ENCODE measurements at places on chromosomes 3 and 15.

DNA sequence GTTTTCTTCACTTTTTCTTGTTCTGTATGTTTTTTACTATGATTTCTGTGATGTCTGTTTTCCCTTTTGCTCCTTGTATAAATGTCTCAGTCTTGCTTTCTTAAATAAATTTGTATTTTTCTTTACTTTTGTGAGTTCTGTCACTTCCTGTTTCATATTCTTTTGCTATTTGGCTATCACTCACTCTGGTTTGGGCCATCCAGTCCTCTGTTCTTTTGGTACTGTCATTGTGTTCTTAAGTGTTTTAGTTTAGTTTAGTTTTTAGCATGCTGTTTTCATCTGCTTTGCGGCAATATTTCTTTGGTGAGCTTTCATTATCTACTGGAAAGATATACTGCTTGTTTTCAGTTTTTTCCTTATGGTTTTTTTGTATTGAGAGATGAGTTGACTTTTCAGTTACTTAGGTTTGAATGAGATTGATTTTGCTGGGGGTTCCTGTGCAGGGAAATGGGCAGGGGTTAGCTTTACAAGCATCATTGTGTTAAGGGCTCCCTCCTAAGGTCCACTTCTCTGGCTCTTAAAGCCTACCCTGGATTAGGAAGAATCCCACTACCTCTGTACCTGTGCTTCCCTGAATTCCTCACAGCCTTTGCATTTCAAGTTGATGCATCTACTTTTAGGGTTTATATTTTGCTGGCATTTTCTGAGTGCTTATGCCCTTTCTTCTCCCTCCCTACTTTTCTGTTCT, 35.1 kb downstream of the PDCD6IP start:
- no peak for DNase-seq

- DNase-seq: no peak
Measured at GRCh38 chr15:23422099-23422945, 24.7 kb downstream of the GOLGA6L2 start.

DNA sequence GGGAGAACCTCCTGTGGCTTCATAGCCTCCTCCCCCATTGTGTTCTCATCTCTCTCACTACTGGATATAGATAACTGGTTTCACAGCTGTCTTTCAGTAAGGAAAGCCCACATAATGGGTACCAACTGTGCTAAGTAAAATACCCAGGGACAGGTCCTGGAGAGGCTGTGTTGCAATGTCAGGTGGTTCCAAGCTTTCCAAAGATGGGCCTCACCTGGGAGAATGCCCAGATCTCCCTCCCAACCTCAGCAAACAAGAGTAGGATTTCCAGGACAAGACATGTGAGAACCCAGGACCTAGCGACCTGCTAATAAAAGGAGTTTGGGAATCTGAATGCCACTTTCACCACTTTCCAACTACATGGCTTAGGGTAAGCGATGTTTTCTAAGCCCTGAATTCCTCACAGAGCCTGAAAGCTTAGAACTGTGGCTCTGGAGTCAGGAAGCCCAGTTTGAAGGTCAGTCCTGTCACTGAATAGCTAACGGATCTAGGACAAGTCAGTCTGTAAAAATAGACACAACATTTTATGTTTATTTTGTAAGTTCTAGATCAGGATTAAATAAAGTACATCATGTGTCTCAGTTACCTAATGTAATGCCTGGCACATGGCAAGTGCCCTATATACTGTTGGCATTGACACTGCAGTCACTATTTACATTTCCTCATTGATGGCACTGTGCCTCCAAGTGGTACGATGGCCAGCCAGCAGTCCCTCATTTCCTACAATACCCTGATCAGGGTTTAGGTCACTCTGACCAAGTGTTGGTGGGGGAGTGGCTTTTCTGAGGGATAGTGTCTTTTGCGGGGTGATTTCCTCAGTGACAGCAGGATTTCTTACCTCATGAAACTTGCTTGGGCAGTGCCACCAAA, 11.9 kb downstream of the CERS3 start:
- DNase-seq: no peak

- no peak for DNase-seq
Measured at GRCh38 chr3:169992156-169992555, 25.5 kb downstream of the SEC62 start.

- no peak for DNase-seq
Measured at GRCh38 chr15:58977887-58978286, 9.6 kb upstream of the RNF111 start.

- DNase-seq: no peak
Measured at GRCh38 chr3:165197481-165197800, 1.3 kb upstream of the SLITRK3 start.

GRCh38 chr3:139764069-139764905, 86.5 kb upstream of the NMNAT3 start:
- DNase-seq: no peak

GRCh38 chr15:65921780-65922179, 52.5 kb downstream of the RAB11A start:
- DNase-seq: no peak

DNA sequence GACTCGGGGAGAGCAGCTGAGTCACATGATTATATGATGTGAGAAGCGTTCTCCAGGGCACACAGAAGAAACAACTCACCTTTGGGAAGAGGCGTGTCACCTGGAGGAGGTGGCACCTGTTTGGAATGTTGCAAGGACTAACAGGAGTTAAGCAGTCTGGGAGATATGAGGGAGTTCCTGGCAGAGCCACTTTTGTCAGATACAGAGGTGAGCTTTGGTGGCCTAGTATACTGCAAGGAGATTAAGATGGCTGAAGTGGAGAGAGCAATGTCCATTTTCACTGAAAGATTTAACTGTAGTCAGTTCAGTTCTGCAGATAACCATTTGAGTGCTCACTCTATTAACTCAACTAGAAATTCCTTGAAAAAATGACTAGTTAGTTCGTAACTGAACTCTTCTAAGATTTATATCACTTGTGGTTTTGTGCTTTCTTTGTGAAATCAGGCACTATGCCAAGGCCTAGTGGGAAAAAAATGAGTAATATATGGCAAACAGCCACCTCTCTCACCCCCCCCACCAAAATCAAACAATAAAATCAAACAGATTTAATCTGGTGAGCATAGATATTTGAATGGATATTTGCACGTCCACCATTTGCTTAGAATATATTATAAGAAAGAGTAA, 61.3 kb downstream of the CRYBG3 start:
- DNase-seq: no peak

- DNase-seq: no peak
Measured at GRCh38 chr15:71082803-71083202, 32.5 kb upstream of the THSD4 start.

DNA sequence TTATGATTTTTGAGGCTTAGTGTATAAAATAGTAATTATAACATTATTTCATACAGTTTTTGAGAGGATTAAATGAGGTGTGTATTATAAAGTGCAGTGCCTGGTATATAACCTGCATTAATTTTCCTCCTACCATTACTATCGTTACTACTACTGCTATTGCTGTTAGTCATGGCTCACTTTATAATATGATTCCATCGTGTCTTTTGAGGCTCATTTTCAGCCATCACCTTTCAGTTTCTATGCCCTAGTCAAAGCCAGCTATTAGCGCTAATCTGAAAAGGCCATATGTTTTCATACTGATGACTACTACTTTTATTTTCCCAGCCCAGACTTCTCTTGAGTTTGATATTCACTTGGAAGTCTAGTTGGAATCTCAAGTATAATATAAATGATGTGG, 5.5 kb downstream of the MEF2A start:
- no peak for DNase-seq

Data from stimulated activated CD8-positive, alpha-beta memory T cell treated with anti-CD3 and anti-CD28 coated beads, Interleukin-12 subunit alpha, Interleukin-12 subunit beta, amount 100 ng/mL, for 4 hours (primary cell).